MM.1S (cell line): ENCODE measurements at places on chromosomes 13 and 19.

DNA sequence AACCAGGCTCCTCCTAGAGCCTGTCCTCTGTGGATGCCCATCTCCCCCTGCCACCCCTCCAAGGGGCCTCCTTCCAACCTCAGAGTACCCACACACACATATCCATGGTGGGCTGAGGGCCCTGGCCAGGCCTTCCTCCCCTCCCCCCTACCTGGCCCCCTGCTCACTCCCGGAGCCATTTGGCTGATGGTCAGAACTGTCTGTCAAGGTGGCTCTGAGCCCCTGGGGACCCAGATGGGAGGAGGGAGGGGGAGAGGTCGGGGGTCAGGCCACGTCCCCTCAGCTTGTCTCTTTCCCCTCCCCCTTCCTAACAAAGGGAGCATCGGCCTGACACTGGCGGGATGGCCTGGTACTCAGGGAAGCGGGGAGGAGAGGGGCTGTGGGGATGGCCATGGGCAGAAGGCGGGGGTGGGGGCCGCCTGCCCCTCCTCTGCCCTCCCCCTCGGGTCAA, 18.7 kb upstream of the POU2F2 start:
- no peak for DNase-seq

- DNase-seq: no peak
Observed at GRCh38 chr13:67769987-67770341, 539.8 kb upstream of the PCDH9 start.

- no peak for DNase-seq
Observed at GRCh38 chr13:109749365-109749764, 37.0 kb downstream of the IRS2 start.

DNA sequence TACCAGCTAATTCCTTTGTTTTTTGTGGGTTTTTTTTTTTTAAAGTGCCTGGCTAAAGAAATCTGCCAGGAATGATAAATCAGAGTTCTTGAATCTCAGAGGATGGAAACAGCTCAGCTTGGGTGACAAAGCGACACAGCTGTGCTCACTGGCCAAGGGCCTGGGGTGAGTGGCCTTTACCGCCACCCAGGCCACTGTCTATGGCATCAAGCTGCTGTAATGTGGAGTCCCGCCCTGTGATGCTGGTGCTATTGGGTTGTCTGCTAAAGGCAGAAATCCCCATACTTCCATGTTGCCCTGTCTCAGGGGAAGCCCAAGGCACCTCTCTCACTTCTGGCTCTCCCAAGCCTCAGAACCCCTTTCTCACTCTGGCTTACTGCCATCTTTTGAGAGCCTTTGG, 82.6 kb upstream of the FARP1 start:
- no peak for DNase-seq

- no peak for DNase-seq
Observed at GRCh38 chr19:51640386-51640785, 6.2 kb downstream of the SIGLEC14 start.

DNA sequence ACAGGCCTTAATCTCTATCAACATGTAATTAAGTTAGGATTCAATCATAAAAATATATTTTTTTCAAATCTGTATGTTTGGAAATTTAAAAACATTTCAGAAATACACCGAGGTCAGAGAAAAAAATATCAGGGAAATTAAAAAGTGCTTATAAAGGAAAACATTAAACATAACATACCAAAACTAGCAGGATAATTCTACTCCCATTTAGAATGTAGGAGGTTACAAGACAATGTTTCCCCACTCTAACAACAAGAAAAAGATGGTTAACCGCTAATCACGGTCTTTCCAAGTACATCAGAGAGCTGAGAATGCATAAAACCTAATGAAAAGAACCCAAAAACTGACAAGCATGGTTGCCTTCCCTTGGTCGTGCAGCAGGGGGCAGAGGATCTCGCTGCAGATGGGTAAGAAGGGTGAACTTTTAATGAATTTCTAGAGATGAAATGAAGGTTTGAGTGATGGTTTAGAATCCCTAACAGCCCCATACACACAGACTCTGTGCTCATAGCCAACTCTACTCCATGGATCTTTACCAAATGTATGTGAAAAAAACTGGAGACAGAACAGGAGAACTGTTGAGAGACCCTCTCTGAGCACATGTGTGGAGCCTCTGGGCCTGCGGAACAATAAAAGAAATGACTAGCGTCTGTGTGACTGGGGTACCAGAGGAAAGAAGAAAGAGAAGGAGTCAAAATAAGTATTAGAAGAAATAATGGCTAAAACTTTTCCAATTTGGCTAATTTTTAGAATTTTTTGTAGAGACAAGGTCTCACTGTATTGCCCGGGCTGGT, 51.3 kb upstream of the LSM14A start:
- peak; percentile 50 for DNase-seq

GRCh38 chr13:28671126-28671792, 12.3 kb downstream of the POMP start:
- DNase-seq: no peak

DNA sequence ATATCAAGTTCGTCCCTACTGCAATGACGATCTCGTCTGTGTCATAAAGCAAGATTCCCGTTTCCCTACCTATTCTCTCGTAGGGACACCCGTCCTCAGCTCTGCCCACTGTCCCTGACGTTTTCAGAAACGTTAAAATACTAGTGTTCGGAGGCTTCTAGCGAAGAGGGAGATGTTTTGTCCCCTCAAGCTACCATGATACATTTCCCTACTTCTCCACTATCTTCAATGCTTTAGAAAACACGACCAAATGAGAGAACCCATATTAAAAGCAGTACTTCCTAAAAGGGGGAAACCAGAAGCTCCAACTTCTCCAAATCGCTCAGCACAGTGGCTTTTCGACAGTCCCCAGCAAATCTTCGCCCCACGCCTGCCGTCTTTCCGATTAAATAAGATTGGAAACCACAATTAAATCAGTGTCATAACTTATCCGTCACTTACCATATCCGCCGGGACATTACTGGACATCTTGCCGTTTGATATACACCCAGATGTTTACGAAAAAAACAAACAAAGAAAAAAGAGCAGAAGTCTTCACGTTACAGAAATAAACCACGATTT, 1.3 kb downstream of the UBL3 start:
- DNase-seq: peak; percentile 10

- DNase-seq: peak; percentile 84
Observed at GRCh38 chr19:16175954-16176353, 2.6 kb upstream of the CIB3 start.

GRCh38 chr13:30021611-30022010, 171.2 kb upstream of the UBL3 start:
- no peak for DNase-seq

- DNase-seq: no peak
Observed at GRCh38 chr13:113905018-113905417, 41.1 kb upstream of the GAS6 start.

DNA sequence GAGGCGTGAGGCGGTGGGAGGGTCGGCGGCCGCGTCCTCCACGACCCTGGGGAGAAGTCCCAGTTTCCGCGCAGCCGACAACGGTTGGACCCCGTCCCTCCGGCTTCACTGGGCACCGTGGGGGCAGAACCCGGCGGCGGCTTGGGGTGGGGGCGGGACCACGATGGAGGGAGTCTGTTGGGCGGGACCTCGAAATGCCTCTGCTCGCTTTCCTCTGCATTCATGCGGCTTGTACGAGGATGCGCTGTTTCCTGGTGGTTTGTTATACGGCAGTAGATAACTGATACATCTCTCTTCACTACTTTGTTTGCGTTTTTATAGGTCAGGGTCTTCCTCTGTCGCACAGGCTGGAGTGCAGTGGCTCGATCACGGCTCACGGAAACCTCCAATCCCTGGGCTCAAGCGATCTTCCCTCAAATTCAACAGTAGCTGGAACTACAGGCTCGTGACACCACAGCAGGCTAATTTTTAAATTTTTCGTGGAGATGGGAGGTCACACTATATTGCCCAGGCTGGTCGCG, 24.6 kb upstream of the ZNF846 start:
- DNase-seq: no peak

GRCh38 chr19:38638461-38638860, 9.0 kb upstream of the ACTN4 start:
- no peak for DNase-seq

GRCh38 chr19:21472507-21472906, 32.9 kb upstream of the ZNF429 start:
- DNase-seq: no peak

GRCh38 chr13:89518289-89519077, 1829.0 kb upstream of the MIR17HG start:
- no peak for DNase-seq

- DNase-seq: no peak
Observed at GRCh38 chr13:96850538-96851145, 143.6 kb downstream of the OXGR1 start.

GRCh38 chr13:96428911-96429310, 339.0 kb downstream of the HS6ST3 start:
- DNase-seq: no peak

DNA sequence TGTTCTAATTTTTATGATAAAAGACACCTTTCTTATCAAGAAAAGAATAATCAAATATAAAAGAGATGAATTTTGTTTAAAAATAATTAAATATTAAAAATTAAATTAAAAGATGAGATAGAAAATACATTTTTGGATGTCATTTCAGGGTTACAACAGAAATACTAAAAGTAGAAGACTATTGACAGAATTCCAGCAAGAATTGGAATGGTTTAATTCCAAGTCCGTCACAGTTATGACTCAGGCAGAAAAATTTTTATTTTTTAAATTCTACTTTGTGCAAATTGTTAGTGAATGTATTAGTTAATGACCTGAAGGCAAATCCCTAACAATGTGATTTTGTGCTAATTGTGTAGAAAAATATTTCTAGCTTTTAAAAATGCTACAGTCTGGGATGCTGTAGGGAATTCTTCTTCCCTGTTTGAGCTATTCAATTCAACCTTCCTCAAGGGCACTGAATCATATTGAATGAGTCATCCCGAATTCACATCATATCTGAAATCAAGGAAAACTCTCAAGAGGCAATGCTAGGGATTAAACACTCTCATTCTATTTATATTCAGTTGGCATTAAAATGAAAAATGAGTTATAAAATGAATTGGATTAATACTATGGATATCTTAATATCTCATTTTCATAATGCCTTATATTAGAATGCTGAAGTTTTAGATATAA, 633.5 kb upstream of the ATXN8OS start:
- DNase-seq: no peak

DNA sequence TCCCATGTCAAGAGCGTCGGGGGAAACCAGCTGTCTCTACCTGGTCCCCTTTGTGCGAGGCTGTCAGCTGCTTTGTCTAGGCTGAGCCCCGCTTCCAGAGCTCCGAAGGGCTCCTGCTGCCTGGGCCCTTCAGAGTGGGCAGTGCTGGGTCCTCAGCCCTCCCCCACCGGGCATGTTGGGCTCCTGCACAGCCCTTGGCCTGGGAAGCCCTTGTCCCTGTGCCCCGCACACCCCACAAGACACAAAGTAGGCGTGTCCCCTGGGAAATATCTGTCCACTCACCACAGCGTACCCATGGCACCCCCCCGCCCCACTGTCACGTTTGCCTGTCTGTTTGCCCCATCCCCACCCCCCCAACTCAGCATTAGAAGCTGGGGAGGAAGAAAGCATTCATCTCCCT, 39.6 kb upstream of the RANBP3 start:
- no peak for DNase-seq

DNA sequence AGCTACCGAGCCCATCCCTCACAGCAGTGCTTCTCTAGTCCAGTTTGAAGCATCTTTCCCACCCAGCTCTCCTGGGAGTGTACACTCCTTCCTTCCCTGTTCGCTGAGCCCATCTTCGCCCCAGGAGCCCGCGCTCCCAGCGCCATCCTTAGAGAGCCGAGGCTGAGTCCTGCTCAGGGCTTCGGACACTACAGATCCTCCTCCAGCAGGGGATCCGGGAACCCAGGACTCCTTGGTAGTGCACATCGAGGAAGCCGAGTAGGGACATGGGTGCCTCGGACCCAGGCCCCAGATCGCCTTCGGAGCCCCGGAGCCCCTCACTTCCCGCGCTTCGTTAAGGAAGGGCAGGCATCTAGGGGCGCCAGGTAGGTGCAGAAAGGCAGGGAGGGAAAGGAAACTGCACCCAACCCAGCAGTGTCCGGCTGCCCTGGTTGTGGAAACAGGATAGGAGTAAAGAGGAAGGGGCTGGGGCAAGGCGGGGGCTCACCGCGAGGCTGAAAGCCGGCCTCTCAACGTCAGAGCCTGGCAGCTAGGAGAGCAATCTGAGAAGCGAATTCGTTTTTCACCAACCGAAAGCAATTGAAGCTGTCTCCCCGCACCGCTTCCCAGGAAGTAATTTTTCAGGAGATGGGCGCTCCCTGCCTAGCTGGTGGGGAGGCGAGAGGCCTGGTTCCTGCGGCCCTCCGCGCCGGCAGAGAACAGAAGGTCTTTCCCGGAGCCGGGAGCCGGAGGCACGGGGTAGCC, 1.0 kb downstream of the PDX1 start:
- DNase-seq: no peak

DNA sequence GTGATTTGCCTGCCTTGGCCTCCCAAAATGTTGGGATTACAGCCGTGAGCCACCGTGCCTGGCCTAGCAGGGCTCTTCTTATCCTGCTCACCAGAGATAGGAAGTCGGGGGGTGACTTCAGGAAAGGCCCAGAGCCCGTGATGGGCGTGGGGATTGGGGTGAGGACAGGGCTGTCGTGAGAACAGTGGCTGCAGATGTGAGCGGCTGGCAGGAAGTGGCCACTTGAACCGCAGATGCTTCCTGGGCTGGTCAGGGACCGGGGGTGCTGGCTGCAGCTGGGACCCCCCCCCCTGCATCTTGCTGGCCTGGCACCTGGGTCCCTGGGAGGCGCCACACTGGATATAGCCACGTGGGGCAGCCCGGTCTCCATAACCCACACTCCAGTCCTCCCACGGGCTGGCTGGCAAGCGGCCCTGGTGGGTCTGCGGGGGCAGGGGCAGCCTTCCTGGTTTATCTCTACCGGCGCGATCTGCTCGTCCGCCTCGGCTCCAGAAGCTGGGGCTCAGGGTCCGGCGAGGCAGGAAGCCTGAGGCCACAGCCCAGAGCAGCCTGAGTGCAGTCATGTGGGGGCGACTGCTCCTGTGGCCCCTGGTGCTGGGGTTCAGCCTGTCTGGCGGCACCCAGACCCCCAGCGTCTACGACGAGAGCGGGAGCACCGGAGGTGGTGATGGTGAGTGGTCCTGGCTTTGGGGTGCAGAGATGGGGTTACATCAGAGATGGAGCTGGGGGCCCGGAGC, at the start of gene F2RL3:
Gene F2RL3 (plus strand): TSS at position 371 of the 737 bp plus-strand sequence. CDS start 191 bp downstream, at position 562.
- DNase-seq: peak; percentile 78

GRCh38 chr19:1235625-1236538, 1.9 kb downstream of the CBARP start:
- DNase-seq: no peak

DNA sequence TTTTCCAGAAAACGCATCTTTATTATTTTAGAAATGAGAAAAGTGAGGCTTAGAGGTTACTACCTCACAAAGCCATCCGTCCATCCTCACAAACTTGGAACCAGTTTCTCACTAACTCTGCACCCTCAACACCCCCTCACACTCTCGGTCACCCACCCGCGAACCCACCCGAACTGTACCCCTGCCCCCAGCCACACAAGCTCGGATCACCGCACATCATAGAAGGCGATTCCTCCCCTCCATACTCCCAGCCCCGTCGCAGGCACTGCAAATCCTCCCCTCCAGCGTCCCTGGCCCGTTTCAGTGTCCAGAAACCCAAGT, 238 bp downstream of the ZNF260 start:
- DNase-seq: no peak
